Stimulated activated CD4-positive, alpha-beta T cell treated with anti-CD3 and anti-CD28 coated beads, Interleukin-15, amount 100 ng/mL, for 1 hour (primary cell): ENCODE measurements at places on chromosomes 11 and 22.
A peak's percentile ranks its signal among the peaks of the same experiment; 100 is the strongest.

GRCh38 chr11:66557733-66558326 lies 10.6 kb downstream of the CTSF start:
- DNase-seq: no peak

DNA sequence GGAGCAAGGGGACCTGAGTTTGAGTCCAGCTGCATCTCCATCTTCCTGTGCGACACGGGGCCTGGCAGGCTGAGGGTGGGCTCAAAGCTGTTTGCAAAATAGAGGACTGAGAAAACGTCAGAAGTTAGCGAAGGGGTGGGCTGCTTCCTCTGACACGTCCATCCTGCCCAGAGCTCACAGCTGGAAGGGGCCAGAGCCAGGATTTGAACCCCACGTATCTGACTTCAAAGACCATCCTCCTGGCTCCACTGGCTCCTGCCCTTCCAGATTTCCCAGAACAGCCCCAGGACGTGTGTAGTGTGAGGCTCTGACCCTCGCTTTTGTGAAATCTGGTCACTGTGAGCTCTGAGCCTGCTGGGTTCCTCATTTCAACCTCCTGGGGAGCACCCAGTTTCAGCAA lies 56.3 kb downstream of the CD82 start:
- no peak for DNase-seq

GRCh38 chr22:39216143-39216490 lies 28.7 kb downstream of the PDGFB start:
- DNase-seq: no peak

- no peak for DNase-seq
Observed at GRCh38 chr11:73257342-73258103, 14.6 kb upstream of the P2RY6 start.

GRCh38 chr11:124899383-124900145 lies 1.9 kb upstream of the ROBO4 start:
- DNase-seq: no peak

DNA sequence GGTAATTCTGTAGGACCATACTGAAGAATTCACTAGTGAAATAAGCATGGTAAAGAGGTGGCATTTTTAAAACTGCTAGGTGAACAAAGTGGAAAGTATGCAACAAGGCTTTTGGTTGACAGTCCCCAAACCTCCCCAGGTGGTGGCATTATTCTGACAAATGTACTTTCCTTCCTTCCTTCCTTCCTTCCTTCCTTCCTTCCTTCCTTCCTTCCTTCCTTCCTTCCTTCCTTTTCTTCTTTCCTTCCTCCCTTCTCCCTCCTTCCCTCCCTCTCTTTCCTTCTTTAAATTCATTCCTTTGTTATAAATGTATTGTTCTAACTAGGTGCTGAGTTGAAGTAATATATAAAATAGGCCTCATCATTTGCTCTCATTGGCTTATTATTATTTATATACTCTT lies 284.7 kb upstream of the ANO5 start:
- no peak for DNase-seq

- no peak for DNase-seq
Observed at GRCh38 chr11:82305123-82305522, 428.5 kb downstream of the FAM181B start.

GRCh38 chr22:45268958-45269844 lies 15.5 kb upstream of the UPK3A start:
- peak; percentile 91 for DNase-seq

DNA sequence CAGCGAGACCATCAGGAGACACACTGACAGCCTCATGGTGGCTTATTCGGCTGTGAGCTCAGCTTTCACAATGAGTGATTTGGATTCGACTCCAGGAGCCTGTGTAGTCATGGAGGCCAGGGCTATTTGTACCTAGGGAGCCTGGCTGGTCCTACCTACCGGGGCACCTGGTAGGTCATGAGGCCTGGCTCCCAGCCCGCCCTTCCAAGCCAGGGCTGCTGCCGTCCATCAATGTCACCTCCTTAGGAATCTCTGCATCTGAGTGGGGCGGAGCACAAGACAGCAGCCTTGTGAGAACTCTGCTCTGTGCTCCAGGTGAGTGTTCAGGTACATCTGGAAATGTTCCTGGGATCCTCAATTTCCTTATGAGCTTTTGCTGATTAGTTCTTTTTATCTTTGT lies at the start of gene SCGB1D4:
SCGB1D4 (minus strand) TSS at position 101 of the 400 bp plus-strand sequence; CDS start at position 36, 65 bp downstream.
- no peak for DNase-seq

DNA sequence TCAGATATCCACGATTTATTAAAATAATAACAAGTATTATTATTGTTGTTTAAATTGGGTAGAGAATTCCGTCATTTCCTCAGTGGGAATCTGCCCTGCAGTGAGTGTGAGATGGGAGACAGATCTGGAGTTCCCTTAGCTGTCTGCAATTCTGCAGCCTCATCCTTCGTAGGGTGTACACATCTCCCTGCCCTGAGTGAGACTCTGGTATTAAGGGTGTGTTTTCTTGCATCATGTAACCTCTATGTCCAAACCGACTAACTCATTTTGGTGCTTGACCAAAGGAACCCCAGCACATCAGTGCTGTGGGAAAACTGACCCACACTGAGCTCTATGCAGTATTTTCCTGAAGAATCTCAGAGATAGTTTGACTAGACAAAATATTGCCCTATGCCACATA lies 157.6 kb downstream of the LDLRAD3 start:
- no peak for DNase-seq

DNA sequence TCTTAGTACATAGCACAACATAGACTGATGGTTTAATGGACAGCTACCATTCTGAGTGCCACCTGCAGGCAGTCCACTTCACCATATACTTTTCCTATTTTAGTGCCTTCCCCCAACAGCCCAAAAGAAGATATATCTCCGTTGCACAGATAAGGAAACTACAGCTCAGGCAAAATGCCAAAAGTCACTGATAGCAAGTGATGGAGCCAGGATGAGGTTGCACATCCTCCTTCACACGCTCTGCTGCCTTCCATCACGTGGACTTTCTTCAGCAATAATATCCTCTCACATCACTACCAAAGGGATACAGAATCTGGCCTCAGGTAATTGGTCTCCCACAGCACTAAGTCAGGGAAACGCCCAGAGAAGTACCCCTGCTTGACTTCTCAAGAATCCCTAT lies 7.5 kb downstream of the TCF20 start:
- DNase-seq: no peak

DNA sequence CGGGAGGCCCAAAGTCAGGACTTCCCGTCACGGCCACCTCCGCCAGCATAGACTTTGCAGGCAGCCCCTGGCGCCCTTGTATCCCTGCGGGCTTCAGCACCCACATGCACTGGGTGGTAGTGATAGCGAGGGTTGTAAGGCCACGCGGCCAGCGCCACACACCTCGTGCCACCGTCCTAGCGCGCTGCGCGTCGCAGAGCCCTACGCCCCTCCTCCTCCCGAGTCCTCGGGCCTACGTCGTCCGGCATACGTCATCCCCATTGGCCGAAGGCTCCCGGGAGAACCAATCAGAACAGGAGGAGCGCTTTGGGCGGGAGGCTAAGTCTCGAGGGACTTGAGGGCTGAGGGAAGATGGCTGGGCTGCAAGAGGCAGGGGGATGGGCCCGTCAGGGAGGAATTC lies 1.3 kb upstream of the BTBD18 start:
- DNase-seq: no peak

GRCh38 chr22:47154621-47155081 lies 392.2 kb downstream of the TBC1D22A start:
- no peak for DNase-seq

DNA sequence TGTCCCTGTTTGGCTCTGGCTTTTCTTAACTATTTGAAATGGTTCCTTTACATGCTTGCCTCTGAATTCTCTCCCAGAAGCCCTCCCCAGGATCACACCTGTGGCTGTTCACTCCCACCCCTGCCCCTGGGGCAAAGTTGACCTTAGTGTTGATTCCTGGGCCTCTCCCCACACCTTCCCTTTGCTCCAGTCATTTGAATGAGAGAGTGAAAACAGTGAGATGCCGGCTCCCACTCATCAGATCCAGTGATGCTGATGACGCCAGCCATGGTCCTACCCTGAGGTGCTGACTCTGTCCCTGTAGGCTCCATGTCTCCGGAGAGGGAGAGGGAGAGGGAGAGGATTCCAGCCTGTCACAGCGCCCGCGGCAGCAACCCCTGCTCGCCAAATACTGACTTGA lies 40.7 kb downstream of the LRP5 start:
- no peak for DNase-seq

GRCh38 chr11:11186249-11186648 lies 166.8 kb downstream of the CSNK2A3 start:
- DNase-seq: no peak

- no peak for DNase-seq
Observed at GRCh38 chr11:91178366-91178765, 955.5 kb upstream of the CHORDC1 start.

DNA sequence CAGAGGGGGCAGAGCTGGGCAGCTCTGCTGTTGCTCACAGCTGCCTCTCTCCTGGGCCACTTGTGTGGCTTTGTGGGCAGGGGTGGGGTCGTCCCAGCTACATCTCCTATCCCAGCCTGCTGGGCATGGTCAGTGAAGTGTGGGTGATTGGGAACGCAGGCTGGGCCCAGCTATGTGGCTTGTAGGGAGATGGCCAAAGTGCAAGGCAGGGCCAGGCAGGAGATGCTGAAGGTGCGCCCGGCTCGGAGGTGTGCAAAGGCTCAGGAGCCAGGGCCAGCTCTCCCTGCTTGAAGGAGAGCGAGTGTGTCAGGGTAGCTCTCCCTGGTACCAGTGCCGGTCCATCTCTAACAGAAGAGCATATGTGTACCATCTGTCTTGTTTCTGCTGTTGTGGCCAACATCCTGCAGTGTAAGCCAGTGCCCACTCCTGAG lies 8.4 kb upstream of the RANBP1 start:
- no peak for DNase-seq

GRCh38 chr11:12331239-12331874 lies 46.0 kb upstream of the PARVA start:
- DNase-seq: peak; percentile 58

DNA sequence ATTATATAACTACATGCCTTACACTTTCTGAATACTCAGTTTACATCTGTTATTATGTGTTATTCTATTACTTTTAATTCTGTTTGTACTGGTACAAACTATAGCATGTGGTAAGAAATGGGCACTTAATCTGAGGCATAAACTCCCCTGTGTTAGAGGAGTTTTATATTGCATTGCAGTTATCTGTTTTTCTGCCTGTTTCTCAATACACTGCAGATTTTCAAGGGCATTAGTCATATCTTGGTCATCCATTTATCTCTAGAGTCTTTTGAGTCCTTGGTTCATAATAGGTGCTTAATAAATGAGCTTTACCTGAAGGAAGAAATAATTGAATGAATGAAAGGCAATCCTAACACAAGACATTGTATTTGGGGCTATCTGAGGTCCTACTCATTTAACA lies 182.9 kb upstream of the CTSC start:
- no peak for DNase-seq

GRCh38 chr22:39175353-39176142 lies 23.1 kb upstream of the CBX7 start:
- no peak for DNase-seq

DNA sequence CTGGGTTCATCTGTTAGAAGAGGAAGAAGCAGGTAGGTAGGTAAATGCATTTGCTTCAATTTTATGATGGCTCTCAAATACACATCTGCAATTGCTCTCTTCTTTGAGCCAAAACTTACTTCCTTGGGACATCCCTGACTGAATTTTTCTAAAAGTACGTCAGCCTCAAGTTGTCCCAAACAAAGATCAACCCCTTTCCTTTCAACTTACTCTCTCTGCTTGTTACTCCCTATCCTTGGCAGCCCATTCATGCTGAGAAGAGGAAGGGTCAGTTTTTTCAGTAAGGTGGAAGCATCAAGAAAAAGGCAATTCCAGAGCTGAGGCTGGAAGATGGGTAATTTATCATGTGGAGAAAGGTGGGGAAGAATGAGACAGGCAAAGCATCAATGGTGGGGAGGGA lies 111.2 kb downstream of the LRRC32 start:
- no peak for DNase-seq

DNA sequence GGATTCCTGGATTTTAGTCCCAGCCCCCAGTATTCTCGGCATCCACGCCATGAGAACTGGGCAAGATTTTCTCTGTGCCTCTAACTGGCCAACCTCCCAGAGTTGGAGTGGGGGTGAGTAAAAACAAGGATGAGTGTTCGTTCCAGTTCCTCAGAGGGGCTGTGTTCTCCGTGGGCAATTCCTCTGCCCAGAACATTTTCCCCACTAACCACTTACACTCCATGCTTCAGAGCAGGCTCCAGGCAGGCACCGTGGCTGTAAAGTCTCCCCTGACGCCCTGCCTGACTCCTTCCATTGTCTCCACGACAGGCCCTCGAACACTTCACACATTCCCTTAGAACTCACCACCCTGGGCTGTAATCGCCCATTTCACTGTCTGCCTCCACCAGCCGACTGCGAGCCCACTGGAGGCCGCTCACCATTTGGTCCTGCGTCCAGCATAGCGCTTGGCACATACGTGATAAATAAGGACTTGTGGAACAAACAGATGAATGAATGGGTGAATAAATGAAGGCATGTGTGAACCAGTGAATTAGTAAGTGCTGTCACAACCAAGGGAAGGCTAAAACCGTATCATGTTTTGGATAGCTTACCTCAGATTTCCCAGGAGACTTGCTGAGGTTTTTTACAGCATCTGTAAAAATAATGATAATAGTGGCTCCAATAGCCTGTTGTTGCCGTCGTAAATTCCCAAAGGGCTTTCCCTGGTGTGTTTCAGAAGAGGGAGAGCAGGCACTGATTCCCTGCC lies 6.1 kb downstream of the APLNR start:
- DNase-seq: no peak

DNA sequence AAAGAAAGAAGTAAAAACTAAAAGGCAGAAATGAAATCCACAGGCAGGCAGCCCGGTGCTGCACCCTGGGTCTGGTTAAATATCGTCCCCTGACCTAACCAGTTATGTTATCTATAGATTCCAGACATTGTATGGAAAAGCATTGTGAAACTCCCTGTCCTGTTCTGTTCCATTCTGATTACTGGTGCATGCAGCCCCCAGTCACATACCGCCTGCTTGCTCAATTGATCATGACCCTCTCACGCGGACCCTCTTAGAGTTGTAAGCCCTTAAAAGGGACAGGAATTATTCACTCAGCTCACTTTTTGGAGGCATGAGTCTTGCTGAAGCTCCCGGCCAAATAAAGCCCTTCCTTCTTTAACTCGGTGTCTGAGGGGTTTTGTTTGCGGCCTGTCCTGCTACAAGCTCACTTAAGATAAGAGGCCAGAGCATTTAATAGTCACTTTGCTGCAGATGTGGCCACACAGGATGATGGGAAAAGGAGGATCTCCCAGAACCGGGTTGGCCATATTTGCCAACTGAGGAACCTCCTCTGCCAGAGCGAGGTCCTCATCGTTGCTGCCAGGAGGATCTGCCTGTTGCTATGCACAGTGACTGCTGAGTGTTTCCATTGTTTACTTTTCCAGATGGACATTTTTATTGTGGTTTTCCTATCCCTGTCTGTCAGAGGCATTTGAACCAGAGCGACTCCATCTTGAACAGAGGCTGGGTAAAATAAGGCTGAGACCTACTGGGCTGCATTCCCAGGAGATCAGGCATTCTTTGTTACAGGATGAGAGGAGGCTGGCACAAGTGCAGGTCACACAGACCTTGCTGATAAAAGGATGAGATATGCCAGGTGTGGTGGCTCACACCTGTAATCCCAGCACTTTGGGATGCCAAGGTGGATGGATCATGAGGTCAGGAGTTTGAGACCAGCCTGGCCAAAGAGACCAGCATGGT lies 10.2 kb downstream of the C11orf96 start:
- DNase-seq: no peak
